ENCODE measurements at places on chromosomes 13 and 19.

GRCh38 chr19:3024870-3025548 lies 4.1 kb downstream of the TLE2 start:
- DNase-seq, result peak; percentile 47

- no peak for DNase-seq
These were observed 21.6 kb upstream of the ANKRD10 start for GRCh38 chr13:110936519-110936918.

DNA sequence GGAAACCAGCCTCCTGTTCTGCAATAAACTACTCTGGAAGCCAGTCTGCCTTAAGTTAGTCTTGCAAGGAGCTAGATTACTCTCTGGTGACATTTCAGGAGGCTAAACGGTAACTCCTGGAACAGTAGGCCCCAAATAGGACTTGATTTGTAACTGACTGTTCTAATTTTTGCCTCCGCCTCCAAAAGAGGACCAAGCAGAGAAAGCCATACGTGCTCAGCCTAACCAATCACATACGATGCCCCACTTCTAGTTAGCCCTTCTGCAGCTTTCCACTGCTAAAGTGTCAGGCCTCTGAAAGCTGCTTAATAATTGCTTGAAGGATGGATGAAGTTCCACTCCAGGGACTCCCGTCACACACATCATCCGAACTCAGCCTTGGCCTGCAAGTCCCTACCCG lies 744 bp downstream of the ZNF805 start:
- no peak for DNase-seq

DNA sequence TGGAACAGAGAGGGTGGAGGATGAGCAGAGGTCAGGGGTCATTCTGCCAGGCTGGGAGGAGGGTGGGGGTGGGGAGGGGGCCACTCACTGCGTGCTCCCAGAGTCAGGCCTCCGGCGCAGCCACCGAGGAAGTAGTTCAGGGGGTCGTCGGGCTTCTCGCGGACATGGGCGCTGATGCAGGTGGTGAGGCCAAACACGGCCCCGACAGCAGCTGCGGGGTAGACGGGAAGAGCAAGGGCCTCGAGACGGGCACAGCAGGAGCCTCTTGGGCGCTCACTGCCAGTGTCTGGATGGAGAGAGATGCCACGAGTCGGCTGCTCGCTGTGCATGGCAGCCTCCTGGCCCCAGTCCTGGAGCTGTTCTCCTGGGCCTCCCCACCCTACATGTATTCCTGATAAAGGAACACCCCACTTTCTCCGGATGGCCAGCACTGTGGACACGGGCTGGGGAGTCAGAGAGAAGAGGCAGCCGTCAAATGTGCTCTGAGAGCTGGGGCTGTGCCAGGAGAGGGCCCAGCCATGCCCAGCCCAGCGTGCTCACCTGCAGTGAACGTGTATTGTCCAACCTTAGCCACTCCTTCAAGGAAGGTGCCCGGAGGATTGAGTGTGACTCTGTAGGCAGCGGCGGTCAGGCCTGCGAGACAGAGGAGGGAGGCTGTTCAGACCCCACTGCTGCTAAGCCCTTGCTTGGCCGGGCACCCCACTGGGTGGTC lies 7.1 kb downstream of the NDUFA11 start:
- DNase-seq, result no peak

DNA sequence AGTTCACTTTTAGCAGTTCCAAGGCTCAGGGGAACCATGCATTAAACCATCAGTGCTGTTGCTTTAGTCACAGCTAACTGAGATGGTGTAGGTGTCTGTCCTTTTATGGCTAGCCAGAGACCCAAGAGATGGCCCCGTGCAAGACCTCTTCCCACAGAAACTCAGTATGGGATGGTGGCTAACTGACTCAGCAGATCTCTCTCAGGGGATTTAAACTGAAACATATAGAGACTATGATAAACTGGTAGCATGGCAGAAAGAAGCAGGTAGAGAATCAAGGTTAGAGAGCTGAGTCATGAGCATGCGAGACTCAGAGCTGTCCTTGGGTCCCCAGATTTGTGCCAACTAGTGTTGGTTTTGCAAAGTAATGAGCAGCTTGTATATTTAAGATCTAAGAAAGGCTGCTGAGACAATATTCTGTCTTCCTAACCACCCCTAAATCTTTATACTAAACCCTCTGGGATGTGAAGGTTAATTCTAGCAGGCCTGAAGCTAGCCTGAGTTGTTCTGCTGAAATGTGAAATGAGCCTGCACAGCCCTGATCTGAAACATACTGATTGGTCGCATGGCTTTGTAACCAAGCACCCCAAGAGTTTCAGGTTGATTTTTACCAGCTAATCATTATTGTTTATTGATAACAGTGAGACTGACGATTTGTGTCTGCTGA lies 6.5 kb upstream of the SCEL start:
- no peak for DNase-seq

DNA sequence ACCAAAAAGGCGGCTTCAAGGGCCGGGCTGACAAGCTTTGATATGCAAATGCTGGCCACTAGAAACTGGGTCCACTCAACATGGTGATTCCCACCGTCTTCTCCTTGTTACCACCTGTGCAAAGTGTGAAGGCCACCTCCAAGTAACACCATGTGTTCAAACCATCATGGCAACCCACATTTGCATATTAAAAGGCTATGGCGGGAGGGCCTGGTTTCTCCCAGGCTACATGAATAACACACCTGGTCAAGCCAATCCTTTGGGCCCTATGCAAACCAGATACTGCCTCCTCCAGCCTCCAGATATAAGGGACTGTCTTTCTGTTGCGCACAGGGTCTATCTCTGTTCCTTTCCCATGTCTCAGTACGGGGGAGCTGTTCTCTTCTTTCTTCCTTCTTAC lies 36.6 kb upstream of the ZSCAN5A start:
- no peak for DNase-seq

DNA sequence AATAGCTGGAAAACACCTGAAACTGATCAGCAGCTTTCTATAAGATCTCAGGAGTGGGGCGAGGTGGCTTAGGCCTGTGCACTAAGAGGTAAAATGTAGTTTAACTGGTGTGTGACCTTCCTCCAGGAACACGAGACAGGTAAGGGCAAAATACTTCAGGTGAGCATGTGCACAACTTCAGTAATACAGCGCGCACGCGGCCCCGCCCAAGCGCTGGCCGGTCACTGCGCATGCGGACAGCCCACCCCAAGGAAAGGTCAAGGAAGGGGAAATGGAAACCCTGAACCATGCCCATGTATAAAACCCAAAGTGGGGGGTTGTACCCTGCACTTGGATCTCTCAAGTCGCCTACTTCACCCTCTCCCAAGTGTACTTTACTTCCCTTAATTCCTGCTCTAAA lies 49.4 kb upstream of the ARHGEF7 start:
- no peak for DNase-seq

- no peak for DNase-seq
These were observed 1.2 kb upstream of the SLC6A16 start for GRCh38 chr19:49326165-49326704.

- peak; percentile 94 for DNase-seq
These were observed 603 bp downstream of the RFX1 start for GRCh38 chr19:14005349-14006084.

GRCh38 chr13:76330761-76331160 lies 555.4 kb downstream of the KCTD12 start:
- DNase-seq, result no peak

Measured in neural progenitor cell (in vitro differentiated cells).